ENCODE measurements at places on chromosomes 11 and 22.

GRCh38 chr11:93000511-93001476, 31.3 kb downstream of the MTNR1B start:
- DNase-seq: no peak

DNA sequence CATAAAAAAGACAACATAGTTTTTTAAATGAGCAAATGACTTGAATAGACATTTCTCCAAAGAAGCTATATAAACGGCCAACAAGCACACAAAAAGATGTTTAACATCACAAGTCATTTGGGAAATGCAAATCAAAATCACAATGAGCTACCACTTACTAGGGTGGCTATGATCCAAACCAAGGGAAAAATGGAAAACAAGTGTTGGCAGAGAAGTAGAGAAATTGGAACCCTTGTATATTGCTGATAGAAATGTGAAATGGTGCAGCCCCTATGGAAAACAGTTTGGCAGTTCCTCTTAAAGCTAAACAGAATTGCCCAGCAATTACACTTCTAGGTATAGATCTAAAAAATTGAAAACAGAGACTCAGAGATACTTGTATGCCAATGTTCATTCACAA, 29.0 kb downstream of the PAMR1 start:
- no peak for DNase-seq

DNA sequence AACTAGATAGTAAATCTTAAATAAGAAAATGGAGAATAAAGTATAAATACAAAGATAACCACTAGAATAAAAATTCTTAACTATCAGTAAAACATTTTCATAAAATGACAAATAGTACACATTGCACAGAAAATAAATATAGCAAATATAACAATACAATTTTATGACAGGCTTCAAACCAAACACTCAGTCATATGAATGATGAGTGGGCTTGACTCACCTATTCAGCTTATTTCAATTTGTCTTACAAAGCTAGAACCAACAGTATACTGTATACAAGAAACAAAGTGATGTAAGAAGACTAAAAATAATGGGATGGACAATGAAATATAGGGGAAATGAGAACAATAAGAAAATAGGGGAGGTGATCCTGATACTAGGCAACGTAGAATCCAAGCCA, 141.2 kb downstream of the CWF19L2 start:
- DNase-seq: no peak

- DNase-seq: no peak
Measured at GRCh38 chr11:133383201-133383600, 149.1 kb downstream of the OPCML start.

GRCh38 chr11:4607096-4607495, 935 bp downstream of the TRIM68 start:
- no peak for DNase-seq

DNA sequence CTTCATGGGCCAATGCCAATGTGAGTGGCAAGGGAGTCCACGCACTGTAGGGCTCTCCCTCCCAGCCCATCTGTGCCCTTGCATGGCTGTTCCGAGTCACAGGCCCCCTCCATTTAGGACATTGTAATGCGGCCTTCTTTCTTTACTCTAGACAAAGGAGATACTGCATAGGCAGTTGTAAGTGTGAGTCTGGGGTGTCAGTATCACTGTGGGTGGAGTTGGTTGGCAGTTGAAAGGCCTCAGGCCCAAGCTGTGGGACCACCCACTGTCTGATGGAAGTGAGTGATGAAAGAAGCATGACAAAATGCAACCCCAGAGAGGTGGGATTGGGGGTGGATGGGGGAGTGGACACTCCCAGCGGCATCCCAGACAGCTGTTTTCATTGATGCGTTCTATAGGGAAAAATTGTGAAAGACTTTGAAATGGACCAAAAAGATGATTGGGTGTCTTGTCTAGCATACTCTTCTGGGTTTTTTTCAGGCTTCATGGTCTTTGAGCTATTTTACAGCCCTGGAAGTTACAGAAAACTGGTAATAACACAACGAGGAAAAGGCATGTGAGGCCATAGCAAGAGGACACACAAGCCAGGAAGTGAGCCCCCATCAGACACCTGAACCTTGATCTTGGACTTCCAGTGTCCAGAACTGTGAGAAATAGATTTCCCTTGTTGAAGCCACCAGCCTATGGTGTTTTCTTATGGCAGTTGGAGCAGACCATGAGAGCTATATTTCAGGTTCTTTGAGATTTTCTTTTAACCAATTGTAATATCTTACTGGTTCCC, 114.6 kb downstream of the NECTIN1 start:
- no peak for DNase-seq

GRCh38 chr11:47002390-47002789, 65.8 kb downstream of the CSTPP1 start:
- DNase-seq: no peak

- DNase-seq: no peak
Measured at GRCh38 chr11:99881610-99882009, 805.5 kb upstream of the ARHGAP42 start.

DNA sequence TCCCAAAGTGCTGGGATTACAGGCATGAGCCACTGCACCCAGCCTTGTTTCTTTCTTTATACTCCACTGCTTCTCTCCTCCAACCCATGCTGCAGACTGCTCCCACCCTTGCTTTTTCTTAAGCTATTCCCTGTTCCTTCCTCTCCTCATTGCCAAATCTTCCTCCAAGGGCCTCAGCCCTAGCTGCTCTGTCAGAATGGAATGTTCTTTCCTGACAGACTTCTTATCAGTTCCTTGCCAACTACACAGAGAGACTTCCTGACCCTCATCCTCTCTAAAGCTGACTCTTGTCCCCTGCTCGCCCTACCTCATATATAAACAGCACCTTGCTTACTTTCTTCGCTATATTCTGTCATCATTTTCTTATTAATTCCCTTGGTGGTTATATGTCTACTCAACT, 16.9 kb upstream of the PIK3C2A start:
- no peak for DNase-seq

DNA sequence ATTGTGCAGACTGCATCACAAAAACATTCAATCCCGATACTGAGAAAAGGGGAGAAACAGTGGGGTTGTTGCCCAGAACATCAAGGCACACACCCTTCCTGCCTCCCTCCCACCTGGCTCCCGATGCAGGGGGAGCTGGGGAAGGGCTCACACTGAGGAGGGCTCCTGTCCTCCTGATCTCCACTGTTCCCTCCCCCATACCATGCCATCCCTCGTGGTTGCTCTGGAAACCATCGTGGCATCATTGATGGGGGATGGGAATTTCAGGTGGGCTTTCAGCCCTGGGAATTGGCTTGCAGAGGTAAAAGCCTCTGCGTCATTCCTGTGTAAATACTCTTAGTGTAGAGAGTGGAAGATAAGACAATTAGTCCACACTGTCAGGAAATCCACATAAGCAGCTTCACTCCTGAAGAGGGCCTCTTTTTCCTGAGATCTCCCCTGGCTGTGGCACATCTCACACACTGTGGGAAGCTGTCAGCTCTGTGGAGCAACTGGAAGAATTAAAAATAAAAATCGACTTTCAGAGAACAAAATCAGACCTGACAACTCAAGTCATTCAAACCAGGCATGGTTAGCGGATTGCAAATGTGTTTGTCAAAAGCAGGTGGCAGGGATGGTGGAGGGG, 176.0 kb downstream of the CHST1 start:
- DNase-seq: no peak

DNA sequence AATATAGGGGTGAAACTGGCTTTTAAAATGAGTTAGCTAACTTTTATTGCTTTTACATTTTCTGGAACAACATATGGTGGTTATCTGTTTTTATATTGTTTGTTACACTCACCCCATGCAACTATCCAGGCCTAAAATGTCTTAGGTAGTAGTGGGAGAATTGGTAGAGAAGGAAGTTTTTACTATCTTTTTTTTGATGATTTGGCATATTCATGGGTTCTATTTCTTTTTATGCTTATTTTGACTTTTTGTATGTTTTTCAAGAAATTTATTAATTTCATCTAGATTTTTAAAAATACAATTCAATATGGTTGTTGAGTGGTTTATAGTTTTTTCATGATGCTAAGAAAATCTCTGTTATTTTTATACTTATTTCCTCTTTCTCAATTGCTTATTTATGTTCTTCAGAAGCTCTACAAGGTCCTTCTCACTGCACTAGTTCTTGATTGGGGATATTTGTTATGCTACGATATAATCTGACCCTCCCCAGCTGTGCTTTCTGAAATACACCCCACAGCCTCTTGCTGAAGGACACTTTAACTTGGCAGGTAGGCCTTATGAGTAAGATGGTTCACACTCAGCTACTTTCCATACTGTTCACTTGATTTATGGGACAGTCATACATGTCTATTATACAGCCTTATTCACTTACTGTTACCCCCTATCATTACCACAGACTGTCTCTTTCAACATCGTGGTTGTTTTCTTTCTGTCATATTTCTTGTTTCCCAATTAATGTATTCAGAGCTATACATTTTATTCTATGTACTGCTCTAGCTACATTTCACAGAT, 431.2 kb downstream of the METTL15 start:
- no peak for DNase-seq

- no peak for DNase-seq
Measured at GRCh38 chr22:44453441-44454112, 44.5 kb downstream of the RTL6 start.

- DNase-seq: no peak
Measured at GRCh38 chr11:11882539-11882938, 40.8 kb downstream of the USP47 start.

DNA sequence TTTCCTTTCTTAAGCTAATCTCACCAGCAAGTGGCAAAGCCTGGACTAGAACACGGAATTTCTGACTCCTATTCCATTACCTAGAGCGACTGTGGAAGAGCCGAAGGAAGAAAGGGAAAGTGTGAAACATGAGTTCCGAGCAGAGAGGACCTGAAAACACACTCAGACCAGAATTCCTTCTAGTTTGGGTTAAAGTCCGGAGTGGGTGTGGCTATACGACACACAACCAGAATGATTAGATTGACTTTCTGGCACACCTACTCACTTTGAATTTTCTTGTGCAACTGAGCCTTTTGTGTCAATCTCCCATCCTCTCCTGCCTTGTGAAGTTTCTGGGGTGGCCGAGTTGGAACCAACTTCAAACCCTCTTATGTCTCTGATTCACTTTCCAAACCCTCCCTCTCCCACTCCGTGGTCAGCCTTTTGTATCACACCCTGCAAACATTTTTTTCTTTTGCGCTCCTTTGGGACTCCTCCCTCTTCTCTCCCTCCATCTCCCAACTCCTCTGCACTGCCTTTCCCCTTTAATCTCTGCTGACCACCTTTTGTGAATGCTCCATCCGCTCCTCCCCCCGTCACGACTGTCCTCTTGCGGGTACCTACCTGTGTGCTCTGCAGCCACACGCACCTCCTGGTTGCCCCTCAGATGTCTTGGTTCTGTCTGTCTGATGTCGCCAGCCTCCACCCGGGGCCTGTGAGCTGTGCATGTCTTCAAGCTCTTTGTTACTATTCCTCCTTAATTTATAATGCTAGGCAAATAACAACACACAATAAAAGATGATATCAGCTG, 86.3 kb upstream of the BLID start:
- no peak for DNase-seq

GRCh38 chr11:70074746-70075145, 3.4 kb upstream of the ANO1 start:
- DNase-seq: no peak

GRCh38 chr11:93468290-93468689, 74.9 kb downstream of the SMCO4 start:
- no peak for DNase-seq

DNA sequence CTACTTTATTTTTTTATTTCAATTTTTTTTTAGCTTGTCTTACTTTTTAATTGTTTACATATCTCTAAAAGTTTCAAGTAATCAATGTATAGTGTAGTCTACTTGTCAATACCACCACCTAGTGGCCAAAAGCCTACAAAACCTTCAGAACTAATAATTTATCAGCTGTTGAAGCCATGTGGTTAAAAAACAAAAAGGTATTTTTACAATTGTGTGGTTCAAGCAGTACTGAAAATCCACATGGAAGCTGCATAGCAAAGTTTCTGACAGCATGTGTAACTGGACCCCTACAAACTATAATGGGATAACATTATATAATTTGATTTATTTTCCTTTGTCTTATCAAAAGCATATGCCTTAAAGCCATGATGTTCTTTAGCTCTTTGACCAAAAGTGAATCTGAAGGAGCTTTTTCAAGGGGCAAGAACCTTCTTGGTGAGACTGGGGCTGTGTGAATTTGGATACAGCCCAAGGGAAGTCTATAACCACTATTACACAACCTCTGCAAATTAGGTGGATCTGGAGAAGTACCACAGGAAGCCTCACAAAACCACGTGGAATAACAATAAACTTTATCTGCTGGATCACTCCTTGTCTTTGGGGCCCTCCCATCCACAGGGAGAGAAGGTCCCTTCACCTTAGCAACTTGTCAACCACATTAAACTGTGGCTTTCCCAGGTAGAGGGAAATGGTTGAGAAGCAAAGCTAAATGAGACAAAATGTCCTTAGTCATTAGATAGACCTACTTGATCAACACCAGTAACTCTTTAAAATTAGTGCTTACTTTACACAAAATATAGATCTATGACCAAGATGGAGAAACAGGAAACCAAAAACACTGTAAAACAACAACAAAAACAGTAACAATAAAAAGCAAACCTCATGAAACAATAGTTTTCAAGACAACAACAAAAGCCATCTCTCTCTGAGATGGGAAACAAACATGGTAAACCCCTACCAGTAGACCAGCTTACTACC, 9.9 kb downstream of the NARS2 start:
- DNase-seq: peak; percentile 81

DNA sequence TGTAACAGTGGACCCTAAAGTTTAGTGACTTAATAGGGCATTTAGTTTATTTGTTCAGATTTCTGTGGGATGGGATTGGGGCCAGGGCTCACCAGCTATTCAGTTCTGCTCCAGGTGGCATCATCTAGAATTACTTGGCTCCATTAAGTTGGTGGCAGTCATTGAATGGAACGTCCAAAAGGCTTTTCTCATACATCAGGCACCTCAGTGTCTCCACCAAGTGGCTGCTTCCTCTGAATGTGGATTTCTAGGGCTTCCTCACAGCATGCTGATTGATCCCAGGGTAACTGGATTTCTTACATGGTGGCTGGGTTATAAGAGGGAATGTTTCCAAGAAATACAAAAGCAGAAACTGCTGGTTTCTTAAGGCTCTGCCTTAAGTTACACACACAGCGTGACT, 34.7 kb downstream of the USP47 start:
- no peak for DNase-seq

Data from RPMI8226 (cell line).